Peyer's patch (tissue), 4 donors: ENCODE measurements at places on chromosomes 7 and 10. TPM values are rescaled to one million over a fixed set of nuclear protein-coding genes. Genes with fewer than 3 reads are reported as not detected.

PRSS1 gene
- total RNA-seq, result not detected

OGA gene
- 164 TPM for total RNA-seq

MMRN2 gene
- total RNA-seq, result 16.5 TPM

TMEM213 gene
- not detected for total RNA-seq

MYH16 gene
- total RNA-seq, result not detected

C10orf143 gene
- total RNA-seq, result not detected

SPAG6 gene
- not detected for total RNA-seq

C10orf67 gene
- total RNA-seq, result not detected

HOXA9 gene
- total RNA-seq, result 56.1 TPM

CTTNBP2 gene
- total RNA-seq, result 6.2 TPM

GRID2IP gene
- 0.88 TPM for total RNA-seq

STX1A gene
- total RNA-seq, result 27.3 TPM

FAM25G gene
- total RNA-seq, result not detected

SPDYE5 gene
- not detected for total RNA-seq

MBL2 gene
- total RNA-seq, result not detected

SSMEM1 gene
- not detected for total RNA-seq

KIF11 gene
- total RNA-seq, result 1.9 TPM

ANXA8 gene
- not detected for total RNA-seq

PLAC9 gene
- 4.0 TPM for total RNA-seq

GBX1 gene
- total RNA-seq, result not detected
